Mammary epithelial cell (primary cell): ENCODE measurements at places on chromosomes 1 and 21. TPM values are rescaled to one million over a fixed set of nuclear protein-coding genes. Genes with fewer than 3 reads are reported as not detected.

The LEPR gene
- total RNA-seq: 14.5 TPM

The ESPN gene
- 2.5 TPM for total RNA-seq

The ZNF678 gene
- total RNA-seq: 5.8 TPM

The ETV3L gene
- not detected for total RNA-seq

The OR2L3 gene
- total RNA-seq: 0.21 TPM in 1 of 2 replicates, not detected in the other
